ENCODE measurements at places on chromosomes 16 and 17.

GRCh38 chr17:50598487-50598886 is 36.2 kb upstream of the ABCC3 start:
- no peak for DNase-seq

DNA sequence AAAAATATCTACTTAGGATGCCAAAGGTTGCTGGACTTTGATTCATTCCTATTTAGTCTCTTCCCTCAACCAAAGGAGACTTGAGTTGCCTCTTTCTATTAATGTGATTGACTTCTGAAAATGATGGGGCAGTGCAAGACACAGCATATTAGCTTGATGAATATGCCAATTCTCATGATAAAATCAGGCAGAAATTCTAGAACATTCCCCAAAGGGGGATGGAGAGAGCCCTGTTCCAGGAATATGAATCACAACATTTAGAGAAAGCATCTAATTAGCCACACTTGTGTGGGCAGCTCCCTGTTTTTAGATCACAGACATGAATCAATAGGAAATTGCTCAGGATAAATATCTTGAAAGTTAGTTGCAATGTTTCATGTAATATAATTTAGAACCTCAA is 584.0 kb upstream of the CDH8 start:
- peak; percentile 2 for DNase-seq

DNA sequence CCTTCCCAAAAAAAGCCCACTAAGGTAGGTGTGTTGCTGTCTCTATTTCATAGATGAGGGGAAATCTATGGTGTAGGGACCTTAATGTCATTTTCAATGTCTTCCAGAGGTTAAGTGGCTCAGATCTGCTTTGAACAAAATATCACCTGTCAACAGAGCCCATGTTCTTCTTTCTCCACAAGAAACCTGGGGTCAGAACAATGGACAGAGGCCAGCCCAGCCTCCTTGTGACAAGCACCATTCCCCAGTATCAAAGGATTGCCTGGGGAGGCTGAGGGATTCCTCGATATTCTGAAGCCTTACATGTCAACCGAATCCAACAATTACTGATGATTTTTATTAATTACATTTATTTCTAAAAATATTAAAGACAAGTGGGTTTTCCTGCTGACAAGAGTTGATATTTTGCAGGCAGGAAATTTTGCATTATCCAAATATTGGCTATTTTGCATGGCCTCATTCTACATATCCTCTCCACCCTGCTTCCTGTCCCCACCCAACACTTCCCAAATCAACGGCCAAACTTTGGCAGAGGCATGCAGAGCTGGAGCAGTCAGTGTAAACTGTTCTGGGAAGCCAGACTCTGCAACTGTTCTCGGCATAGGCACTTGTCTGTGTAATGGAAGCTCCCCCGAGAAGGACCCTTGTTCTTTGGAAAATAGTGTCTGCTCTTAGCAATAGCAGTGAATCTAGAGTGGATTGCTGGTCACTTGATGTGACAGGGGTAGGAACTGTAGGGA is 281.5 kb downstream of the HS3ST3A1 start:
- DNase-seq = no peak

DNA sequence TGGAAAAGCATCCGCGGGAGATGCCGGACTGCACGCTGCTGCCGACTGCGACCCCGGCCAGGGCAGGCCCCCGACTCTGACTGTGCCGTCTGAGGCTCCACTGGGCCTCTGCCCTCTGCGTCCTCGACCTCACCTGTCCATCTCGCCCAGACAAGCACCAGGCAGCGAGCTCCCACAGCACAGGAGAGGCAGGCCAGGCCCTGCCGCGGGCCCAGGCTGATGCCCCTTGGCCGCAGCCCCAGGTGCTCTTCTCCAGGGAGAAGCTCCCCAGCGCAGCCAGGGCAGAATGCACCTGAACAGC is 98.1 kb upstream of the DNAH17 start:
- DNase-seq = no peak

DNA sequence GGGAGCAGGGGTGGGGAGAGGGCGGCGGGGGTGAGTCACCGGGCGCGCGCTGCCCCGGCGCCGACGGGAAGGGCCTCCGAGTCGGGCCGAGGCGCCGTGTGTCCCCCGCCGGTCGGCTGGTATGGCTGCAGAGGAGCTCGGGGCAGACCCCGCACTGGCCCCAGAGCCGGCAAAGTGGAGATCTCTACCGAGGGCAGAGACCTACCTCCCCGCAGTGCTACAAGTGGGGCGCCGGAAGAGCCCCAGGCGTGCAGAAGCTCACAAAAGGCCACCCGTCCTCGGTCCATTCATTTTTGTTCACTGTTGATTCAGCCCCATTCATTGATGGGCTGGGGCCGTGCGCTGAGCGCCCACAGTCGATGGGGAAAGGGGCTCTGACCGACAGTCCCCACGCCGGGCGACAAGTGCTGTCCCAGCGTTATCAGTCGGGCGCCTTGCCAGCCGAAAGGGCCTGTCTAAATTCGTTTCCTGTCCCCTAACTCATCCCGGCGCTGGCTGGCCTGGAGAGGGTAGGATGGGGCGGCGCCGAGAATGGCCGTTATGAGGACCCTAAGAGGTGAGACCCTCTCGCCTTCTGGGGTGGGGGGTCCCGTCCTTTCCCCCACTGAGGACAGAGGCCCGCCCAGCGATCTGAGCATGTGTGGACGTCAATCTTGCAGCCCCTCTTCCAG is 709 bp upstream of the ENO3 start:
- DNase-seq = no peak

DNA sequence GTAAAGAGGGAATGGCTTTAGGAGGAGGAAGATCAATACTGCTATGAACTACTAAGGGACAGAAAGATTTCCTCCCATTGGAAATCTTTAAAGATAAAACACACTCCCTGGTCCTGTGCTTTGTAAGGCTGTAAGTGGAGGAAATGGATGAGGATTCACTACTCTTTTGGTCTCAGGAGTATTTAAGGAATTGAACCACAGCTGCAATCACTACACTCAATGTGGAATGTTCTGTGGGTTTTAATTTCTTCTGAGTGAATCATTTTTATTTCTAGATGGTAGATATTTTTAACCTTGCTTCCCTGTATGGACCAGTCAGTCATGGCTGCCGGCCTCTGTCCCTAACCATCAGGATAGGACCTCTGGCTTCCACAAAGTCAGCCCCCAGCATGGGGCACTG is 65.6 kb downstream of the SDR42E1 start:
- DNase-seq = peak; percentile 35

GRCh38 chr17:76397687-76398522 is 13.5 kb downstream of the SPHK1 start:
- DNase-seq = peak; percentile 92

GRCh38 chr16:27460213-27460612 is 58.2 kb downstream of the IL21R start:
- no peak for DNase-seq

- no peak for DNase-seq
These were observed 11.8 kb upstream of the SULT1A1 start for GRCh38 chr16:28621481-28622155.

DNA sequence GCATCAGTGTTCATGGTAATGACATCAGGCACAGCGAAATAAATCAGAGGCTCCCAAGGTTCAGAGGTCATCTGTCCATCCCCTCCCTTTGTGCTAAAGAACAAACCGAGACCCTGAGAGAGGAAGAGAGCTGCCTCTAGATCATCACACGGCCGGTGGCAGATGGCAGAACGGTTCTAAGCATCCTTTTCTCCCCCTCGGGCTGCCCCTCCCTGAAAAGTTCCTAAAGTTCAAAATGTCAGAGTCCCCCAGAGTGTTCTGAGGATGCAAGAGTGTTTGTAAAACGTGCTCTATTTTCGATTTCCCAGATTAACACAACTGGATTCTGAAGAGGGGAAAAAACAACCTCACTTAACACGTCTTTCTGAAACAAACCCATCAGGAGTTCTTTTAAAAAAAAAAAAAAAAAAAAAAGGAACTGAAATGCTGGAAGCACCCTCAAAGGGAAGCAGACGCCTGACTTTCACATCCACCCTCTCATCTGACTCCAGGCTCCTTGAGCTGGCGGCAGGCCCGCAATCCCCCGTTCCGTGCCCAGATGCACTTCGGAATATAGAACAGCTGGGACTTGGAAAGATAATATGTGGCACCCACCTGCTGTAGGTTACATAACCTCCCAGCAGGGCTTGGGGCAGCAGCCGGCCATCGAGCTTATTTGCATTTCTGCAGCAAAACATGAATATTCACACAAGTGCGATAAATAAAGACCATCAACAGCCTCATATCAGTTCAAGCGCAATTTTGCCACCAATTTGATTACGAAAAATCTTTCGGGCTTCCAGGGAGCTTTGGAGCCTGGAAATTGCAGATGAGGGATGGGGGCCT is 115.5 kb upstream of the SMURF2 start:
- DNase-seq = no peak

- DNase-seq = no peak
These were observed 79.6 kb upstream of the CDH11 start for GRCh38 chr16:65201511-65201910.

- no peak for DNase-seq
These were observed 9.8 kb upstream of the GCSH start for GRCh38 chr16:81105946-81106345.

DNA sequence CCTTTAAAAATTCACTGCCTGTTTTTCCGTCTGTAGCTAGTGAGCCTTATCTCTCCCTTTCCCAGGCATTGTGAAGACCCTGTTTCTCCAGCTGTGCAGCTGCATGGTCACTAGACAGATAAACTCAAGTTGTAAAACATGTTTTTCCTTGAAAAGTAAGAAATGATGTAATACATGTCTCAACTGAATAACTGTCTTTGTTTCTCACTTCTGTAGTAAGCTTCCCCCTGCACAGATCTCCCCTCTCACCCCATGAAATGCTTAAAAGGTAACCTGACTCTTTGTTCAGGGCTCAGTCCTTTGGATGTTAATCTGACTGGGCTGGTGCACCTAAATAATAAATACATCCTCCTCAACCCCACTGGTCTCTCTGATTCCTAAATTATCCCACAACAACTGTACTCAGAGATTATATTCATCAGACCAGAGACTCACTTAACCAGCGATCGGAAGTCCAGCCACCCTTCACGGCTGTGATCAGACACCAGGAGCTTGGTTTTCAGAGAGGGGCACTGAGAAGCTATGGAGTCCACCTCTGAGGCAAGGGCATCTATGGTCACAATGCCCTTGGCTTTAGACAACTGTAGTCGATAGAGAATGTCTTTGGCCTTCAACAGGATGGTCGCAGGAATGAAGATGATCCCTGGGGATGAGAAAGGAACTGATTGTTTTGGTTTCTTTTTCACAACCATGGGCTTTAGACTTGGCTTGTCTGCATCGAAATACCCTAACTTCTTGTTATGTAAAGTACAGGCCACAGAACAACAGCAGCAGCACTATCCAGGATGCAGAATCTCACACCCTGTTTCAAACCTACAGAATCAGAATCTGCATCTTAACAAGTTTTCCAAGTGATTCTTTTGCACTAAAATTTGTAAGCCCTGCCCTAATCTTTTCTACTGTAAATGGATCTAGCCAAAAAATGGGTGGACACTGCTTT is 15.4 kb downstream of the ACSM1 start:
- DNase-seq = no peak

GRCh38 chr17:64001763-64002529 is 3.8 kb downstream of the PRR29 start:
- no peak for DNase-seq

- DNase-seq = no peak
These were observed 2285.3 kb downstream of the TP53TG3F start for GRCh38 chr16:35744726-35745125.

GRCh38 chr16:20336955-20337354 is 9.6 kb upstream of the GP2 start:
- no peak for DNase-seq

Data from astrocyte of the hippocampus (primary cell).